ENCODE measurements at places on chromosomes 13 and 19. TPM values are rescaled to one million over a fixed set of nuclear protein-coding genes. Genes with fewer than 3 reads are reported as not detected.
A peak's percentile ranks its signal among the peaks of the same experiment; 100 is the strongest.

Gene RHPN2
- total RNA-seq, result 5.2 TPM

Gene FFAR1
- total RNA-seq, result not detected

Gene ATP4A
- not detected for total RNA-seq

Gene IFNL1
- not detected for total RNA-seq

Gene CASP14
- total RNA-seq, result not detected

Gene GPR4
- 0.36 TPM for total RNA-seq

Gene SLC17A7
- total RNA-seq, result 3.8 TPM

Gene ZNF320
- total RNA-seq, result 34.3 TPM

Gene LILRB1
- total RNA-seq, result 0.54 TPM

Gene PRSS57
- not detected for total RNA-seq

Gene TNFSF13B
- total RNA-seq, result 1.6 TPM

Gene DZIP1
- 53.3 TPM for total RNA-seq

Gene LYPD5
- total RNA-seq, result 2.6 TPM

Gene PLVAP
- 1.6 TPM for total RNA-seq

Gene ASF1B
- total RNA-seq, result 4.4 TPM

DNA sequence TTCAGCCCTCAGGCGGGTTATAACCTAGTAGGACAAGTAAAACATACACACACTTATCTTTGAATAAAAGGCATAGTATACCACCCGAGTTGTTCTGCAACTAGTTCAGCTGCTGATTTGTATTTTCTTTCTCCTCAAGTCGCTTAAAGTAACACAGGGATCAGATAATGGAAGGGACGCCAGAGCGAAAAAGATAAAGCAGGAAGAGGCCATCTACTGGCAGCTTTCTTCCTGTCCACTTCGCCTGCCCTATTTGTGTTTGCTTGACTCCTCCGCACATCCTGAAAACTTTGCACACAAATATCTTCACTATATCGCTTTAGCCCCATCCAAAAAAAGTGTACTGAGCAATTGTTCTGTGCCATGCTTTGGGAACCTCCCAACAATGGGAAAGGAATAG, 238.0 kb upstream of the SOX21 start:
- no peak for DNase-seq

DNA sequence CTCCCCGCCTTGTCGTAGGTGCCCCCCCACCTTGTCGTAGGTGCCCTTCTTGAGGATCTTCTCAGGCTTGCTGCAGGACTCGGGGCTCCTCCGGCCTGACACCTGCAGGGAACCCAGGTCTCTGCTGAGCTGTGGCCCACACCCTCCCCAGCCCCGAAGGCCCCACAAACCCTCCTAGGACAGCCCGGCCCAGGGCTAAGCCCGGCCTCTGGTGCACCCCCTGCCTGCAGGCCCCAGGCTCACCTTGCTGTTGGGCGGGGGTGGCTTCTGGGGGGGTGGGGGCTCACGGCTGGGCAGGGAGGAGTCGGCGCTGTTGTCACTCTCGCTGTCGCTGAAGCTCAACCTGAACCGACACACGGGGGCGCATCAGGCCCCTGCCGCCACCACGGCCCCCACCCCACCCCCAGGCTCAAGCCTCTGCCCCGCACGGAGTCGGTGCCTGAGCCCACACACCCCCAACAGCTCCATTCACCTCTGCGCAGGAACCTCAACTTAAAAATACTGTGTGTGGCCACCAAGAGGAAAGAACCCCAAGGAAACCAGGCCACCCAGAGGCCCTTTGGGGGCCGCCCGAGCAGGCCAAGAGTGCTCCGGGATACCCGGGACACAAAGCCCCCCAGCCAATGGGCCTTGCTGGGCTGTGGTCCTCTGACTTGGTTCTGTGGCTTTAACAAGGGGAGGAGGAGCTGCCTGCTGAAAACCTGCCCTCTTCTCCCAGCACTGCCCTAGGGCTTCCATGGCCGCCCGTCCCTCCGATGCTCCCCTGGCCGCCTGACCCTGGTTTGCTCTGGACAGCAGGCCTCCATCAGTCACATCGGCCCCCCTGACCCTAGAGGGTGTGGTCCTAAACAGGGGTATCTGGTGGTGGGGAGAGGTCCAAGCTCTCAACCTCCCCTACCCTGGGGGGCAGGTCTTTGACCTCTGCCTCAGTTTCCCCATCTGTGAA, 65.8 kb downstream of the MLLT1 start:
- no peak for DNase-seq

DNA sequence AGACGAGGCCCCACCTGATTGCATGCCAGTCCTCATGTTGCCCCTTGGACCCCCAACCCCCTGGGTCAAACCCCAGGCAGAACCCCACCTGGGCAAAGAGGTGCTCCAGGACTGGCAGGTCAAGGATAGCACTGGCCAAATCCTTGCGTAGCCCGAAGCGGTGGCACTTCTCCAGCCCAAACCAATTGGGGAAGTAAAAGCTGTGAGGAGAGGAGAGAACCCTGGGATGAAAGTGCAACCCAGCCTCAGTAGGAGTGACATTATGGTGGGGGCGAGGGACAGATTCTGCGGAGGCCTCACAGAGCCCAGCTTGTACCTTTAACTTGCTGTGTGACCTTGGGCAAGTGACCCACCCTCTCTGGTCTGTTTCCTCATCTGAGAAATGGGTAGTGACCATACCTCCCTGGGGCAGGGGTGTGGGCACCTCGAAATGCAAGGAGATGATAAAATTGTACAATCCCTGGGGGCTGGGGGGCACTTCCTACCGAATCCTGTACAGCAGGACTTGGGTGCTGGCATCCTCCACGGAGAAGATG, 4.4 kb downstream of the JAK3 start:
- no peak for DNase-seq

DNA sequence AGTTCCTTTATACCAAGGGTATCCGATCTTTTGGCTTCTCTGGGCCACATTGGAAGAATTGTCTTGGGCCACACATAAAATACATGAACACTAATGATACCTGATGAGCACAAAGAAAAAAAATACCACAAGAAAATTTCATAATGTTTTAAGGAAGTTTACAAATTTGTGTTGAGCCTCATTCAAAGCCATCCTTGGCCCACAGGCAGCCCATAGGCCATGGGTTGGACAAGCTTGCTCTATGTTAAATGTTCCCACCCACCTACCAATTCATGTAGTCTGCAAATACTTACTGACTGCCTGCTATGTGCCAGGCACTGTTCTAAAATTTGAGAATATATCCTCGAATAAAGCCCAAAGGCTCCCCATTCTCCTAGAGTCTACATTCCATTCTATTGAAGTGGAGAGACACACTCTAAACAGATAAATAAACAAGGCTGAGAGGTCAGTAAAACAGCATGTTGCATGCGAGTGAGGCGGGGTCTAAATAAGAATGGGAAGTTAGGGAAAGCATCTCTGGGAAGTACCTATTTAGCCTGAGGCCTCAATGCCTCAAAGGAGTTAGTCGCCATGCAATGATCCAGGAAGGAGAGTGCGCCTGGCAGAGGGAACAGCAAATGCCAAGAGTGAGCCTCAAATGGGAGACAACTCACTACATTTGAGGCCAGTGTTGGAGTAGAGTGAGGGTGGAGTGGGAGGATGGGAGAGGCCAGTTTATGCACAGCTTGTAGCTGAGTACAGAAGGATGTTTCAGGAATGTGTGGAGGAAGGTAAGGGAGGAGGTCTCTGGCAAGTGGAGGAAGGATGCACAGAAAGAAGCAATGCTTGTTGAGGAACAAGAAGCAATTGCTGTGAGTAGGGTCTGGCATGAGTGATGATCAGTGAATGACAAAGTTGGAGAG, 52.5 kb upstream of the CLDN10 start:
- DNase-seq, result no peak

- peak; percentile 41 for DNase-seq
These were observed 36.1 kb upstream of the PEPD start for GRCh38 chr19:33557720-33558119.

- DNase-seq, result peak; percentile 31
These were observed 1.2 kb downstream of the SLC7A1 start for GRCh38 chr13:29594303-29594709.

- DNase-seq, result no peak
These were observed 609.8 kb upstream of the KLF12 start for GRCh38 chr13:74743992-74744391.

GRCh38 chr19:39679056-39679790, 23.5 kb downstream of the LGALS16 start:
- DNase-seq, result no peak

DNA sequence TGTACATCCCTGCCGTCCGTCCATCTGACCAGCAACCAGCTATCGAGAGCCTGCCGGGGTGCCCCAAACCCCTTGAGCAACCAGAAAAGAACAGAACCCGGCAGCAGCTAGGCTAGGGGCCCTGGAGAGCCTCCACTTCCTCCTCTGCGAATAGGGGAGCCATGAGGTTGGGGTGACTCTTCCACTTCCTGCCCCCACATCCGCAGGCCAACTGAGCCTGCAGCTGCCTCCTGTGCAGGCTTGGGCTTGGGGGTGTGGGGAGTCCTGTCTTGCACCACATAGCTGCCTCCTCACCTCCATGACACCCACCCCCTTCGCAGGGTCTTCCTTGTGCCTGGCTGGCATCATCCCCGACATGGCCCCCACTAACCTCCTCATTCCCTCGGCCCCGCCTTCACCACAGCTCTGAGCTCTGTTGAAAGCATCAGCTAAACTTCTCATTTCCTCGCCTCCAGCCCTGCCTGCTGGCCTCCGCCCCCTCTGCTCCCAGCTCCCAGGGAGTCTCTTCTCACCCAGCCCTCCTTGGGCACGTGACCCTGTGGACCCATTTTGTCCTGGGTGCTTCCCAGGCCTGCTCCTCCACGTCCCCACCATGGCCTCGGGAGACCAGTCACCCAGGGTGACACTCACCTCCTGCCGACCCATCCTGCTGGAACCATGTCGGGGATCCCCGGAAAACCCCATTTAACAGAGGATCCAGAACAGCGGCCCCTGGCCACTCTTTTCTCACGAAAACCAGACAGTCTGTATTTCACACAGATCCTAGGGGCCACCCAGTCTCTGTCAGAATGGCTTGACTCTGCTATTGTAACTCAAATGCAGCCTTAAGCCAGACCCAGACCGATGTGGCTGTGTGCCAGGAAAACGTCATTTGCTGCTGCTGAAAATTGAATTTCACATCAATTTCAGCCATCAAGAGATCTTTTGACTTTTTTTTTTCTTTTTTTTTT, 50.4 kb downstream of the MYO9B start:
- peak; percentile 53 for DNase-seq

- no peak for DNase-seq
These were observed 109.2 kb downstream of the OLFM4 start for GRCh38 chr13:53137779-53138178.

DNA sequence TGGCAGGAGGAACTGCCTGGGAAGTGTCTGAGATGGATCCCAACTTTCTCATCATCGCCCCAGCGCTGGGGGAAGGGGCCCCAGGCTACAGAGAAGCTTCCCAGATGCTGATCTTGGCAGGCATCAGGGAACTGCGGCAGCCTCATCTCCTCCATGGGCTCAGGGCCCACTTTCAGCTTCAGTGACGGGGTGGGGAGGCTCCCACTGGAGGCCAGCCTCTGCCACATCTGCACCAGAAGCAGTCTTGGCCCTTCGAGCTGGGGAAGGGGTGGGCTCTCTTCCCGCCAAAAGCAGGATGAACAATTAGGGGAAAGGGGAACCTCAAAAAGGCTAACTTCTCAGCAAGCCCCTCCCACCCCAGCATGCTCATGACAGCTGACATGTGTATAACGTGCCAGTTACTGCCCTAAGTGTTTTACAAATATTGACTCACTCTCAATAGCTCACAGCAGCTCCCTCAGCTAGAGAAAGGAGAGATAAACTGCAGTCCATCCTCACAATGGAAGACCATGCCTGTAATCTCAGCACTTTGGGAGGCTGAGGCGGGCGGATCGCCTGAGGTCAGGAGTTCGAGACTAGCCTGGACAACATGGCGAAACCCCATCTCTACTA, 7.1 kb upstream of the S1PR2 start:
- no peak for DNase-seq

DNA sequence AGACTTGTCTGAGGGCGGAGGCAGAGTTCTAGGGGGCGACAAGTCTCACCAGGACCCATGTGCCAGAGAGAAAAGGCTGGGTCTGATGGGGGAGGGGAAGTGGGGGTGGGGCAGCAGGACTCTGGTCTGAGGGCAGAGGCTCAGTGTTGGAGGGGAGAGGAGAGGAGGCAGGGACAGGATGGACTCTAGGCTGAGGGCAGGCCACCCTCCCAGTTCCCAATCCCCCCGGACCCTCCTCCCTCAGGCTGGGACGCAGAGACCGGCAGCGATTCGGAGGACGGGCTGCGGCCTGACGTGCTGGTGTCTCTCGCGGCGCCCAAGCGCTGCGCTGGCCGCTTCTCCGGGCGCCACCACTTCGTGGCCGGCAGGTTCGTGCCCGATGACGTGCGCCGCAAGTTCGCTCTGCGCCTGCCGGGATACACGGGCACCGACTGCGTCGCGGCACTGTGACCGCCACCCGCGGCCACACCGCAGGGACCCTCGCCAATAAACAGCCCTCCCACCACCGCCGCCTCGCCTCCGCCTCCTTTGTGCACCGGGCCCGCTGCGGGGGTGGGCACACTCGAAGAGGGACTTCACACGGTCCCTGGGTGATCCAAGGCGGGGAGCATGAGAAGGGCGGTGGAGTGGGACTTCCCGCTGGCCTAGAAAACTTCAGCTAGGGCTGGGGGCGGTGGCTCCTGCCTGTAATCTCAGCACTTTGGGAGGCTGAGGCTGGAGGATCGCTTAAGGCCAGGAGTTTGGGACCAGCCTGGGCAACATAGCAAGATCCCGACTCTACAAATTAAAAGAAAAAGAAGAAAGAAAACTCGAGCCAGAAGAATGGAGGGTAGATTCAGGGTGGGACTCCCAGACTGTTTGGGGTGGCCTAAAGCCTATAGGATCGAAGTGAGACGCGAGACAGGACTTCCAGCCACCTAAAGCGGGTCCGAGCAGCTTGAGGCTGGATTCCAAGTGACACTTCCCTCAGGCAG, 703 bp upstream of the CILP2 start:
- DNase-seq, result no peak

DNA sequence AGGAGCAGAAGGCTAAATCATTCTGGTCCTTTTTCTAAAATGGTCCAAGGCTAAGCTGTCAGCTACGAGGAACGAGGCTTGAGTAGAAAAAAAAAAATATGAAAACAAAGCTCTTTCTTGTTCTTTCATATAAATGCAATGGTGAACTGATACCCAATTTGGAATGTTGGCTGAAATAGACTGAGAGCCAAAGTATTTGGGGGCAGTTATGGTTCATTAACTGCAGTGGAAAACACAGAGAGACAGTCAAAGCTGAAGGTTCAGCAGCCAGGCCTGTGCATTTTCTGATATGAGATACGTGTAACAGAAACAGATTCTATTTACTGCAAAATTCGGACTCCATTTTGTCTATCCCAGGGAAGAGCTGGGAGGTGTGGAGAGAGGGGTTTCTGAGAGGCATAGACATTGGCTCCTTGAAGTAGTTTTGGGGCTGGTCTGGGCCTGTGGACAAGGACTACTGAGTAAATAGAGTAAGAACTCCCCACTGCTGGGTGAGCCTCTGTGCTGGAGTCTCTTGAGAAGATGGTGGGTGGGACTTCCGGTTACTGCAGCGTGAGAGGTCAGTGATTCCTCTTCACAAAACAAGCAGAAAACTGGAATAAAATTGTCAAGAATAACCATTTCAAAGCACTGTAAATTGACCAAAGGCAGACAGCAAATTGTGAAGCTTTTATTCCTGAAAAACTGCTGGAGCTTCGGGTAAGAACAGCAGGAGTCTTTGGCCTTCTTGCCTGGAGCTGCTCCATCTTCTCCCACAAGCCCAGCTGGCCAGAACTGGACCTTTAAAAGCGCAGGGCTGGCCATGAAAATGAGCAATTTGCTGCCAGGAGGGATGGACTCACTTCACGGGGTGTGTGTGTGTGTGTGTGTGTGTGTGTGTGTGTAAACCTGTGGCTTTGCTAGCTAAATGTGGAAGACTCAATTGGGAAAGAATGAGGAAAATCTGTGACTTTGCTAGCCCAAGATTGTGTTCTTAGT, 43.1 kb upstream of the CNMD start:
- DNase-seq, result peak; percentile 18

GRCh38 chr13:78187781-78188180, 269.1 kb upstream of the EDNRB start:
- DNase-seq, result no peak

- no peak for DNase-seq
These were observed 21.4 kb downstream of the TEX29 start for GRCh38 chr13:111341886-111342285.

All from cerebellum (tissue), 4 donors.